ENCODE measurements at places on chromosomes 1 and 21.

- DNase-seq = no peak
Measured at GRCh38 chr1:34426325-34426896, 249.7 kb downstream of the C1orf94 start.

DNA sequence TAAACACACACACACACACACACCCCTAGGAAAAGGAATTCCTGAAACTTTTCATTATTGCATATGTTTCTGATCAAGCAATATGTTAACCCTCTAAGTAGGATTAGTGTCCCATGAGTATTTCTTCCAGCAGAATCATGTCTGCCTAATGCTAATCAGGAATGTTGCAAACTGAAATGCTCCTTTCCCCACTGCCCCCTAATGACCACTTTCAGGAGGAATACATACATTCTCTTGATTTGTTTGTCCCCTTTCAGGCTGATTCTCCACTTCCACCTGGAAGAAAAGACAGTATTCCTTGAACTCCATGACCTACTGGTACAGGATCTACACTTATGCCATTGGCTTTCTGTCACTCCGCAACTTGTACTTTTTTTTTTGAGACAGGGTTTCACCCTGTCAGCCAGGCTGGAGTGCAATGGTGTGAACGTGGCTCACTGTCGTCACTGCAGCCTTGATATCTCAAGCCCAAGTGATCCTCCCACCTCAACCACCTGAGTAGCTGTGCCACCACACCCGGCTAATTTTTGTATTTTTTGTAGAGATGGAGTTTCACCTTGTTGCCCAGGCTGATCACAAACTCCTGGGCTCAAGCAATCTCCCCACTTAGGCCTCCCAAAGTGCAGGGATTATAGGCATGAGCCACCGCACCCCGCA is 56.7 kb downstream of the LRIG2 start:
- DNase-seq = no peak

DNA sequence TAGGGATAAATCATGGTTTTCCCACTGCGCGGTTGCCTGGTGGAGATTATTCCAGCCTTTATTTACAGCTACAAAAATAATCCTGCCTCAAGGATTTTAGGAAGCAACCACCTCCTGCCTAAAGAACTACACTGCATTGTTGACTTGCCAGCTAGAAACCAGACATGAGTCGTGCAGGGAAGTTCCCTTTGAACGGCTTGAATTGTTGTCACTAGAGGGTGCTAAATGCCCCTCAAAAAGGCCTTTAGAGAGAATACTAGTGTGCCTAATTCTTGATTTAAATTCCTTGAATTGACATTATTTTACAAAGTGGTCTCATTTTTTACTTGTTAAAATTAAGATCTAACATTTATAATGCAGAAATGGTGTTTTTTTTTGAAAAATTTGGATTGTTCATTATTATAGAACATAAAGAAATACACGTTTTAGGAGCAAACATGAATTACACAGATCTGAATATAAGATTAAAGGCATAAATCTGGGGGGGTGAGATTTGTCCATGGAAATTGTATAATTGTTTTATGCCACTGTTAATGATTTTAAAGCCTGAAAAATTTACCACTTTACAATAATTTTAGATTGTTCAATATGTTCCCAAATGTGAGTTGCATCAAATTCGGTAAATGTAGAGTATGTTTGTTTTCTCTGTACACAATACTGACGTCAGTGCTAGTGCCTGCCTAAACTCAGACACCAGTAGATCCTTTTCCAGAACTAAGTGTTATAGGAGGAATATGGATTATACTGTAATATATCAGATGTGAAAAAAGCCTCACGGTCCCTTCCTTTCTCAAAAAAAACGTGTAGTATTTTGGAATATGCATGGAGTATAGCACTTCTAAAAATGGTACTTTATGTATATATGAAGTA is 7.6 kb upstream of the ERG start:
- no peak for DNase-seq

- no peak for DNase-seq
Measured at GRCh38 chr1:204836856-204837255, 33.8 kb upstream of the NFASC start.

DNA sequence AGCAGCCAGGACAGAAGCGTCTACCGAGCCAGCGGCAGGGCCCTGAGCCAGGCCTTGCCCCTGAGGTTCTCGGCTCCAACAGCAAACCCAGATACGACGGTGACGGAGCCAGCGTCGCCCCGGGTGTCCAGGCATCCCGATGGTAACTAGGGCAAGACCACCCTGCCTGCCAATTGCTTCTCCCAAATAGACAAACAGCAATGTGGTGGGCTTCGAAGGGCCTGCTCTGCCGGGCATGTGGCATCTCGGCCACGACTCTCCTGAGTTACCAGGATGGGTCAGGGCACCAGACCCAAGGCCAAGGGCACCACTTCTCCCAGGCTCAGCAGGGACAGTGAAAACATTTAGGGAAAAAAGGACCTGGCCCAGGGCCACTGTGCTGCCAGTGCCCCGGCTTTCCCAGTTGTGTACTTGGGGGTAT is 3.2 kb upstream of the ACTRT2 start:
- no peak for DNase-seq

- no peak for DNase-seq
Measured at GRCh38 chr1:115448282-115449044, 110.4 kb upstream of the NGF start.

GRCh38 chr1:231201979-231202633 is 38.9 kb upstream of the GNPAT start:
- no peak for DNase-seq

DNA sequence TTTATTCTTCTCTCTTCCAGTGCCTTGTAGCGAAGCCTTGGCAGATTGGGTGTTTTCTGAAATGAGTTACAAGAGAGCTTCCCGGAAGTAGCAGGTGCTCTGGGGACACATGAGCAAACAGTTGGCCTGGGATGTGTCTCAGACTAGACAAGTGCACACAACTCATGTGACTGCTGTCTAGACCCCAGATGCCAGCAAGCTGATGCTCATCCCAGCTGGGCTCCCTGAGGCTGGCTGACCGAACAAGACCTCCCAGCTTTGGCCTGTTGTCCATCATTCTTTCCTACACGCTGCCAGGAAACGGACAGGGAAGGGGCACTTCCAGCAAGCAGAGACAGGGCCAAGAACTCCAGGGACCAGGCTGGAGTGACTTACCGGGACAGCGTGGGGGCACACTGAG is 18.7 kb upstream of the CSF1 start:
- DNase-seq = no peak

DNA sequence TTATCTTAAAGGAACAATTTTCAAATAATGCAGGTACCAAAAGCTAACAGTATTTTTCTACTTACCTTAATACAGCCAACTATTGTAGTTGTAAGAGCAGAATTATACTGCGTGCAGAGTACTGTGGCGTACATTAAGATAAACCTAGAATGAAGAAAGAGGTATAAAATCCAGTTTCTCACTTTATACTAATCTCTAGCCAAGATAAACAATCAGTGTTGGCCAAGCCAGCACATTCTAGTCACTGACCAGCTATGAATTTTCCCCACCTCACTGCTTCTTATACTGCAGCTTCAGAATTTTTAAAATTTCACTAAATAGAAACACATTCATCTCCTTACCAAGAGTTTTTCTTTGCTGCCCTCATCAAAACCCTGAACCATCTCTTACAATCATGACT is 33.6 kb downstream of the SLC35D1 start:
- DNase-seq = no peak

DNA sequence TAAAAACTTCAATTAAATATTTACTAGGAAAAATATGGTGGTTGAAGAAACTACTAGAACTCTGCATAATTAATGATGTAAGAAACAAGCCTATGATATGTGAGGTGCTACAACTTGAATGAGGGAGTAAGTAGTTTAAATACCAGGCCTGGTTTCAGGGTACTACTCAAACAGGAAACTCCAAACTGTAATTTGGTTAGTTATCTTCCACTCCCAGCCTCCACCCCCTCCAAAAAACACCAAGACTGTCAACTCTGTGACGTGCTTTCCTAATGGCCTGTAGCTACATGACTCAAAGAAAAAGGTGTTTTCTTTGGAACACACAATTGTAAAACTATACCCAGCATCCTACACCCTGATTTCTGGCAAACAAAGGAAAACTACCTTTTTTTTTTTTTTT is 55.9 kb upstream of the RCC1 start:
- DNase-seq = no peak

DNA sequence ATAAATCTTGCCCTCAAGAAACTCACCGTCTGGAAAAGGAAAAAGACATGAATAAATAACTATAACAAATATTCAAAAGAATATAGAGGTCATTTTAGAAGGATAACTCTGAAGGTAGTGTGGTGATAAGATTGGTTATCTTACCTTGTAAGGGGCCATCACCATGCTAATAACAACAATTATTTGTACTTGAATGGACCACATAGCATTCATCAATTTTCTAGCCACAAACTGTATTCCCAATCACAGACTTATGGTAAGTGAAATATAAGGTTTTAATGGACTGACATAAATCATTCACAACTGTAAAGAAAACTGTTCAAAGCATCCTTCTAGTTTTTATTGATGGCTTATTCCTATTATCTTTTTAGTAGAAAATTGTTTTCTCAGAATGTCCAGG is 57.8 kb downstream of the HMCN1 start:
- DNase-seq = no peak

All from activated naive CD8-positive, alpha-beta T cell treated with anti-CD3 and anti-CD28 coated beads, Interleukin-2, amount 50 U/mL, for 16 hours (primary cell).